ENCODE measurements at places on chromosomes 3 and 15.

DNA sequence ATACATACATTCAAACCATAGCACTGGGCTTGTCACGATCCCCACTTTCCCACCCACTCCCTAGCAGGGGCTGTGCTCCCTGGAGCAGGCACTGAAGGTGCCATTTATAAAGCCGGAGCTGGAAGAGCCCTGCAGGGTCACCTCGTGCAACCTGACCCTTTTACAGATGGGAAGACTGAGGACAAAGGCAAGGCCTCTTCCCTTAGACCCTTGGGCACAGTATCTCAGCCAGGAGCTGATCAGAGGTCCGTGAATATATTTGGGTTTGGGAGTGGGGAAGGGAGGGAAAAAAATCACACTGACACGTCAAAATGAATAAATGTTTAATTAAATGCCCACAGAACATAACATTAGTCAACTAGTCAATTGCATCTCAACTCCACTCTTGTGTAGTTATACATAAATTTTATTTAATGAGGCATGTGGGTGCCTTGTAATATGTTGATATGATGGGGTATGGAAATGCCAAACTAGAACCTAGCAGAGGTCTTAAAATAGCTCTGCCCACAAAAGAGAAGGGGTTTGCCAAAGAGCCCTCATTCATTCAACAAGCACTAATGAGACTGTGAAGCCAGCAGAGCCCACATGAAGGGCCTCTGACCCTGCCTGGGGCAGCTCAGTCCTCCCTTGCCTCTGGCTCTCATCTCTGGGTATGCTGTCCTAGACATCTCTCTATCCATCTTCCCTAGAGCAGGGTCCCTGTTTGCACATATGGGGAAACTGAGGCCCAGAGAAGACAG lies 119.4 kb downstream of the NUP210 start:
- no peaks in the 10 kb centered on the region for H3K36me3 ChIP-seq
- H3K27me3 ChIP-seq: no peaks in the 10 kb centered on the region
- DNase-seq: no peak
- H3K4me3 ChIP-seq: no peak overlapping the region

DNA sequence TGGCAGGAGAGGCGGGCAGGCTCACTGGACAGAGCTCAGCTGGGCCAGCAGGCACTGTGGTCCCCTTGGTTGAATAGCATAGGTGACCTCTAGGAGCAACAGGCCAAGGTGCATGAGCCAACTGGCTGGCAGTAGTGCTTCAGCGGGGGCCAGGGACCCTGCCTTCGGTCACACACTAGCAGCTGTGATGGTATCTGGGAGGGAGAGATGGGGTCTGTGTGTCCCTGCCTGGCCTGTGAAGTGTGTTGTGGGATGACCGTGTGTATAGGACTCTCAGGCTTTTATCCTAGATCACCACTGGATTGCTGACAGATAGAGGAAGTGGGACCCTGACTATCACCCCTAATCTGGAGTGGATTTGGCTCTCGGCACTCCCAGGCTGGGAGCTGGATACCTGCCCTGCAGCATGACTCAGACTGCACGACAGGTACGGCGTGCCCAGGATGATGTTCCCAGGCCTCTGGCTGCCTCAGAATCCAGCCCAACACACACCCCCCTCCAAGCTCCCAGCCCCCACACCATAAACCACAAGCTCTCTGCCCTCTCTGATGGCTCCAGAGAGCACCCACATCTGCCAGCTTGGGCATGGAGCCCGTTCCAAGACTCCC lies 7.8 kb downstream of the RPS17 start:
- no peak overlapping the region for H3K4me3 ChIP-seq
- no peaks in the 10 kb centered on the region for H3K4me1 ChIP-seq
- H3K27ac ChIP-seq: no peak overlapping the region
- no peak for DNase-seq

GRCh38 chr3:143686638-143687197 lies 161.6 kb downstream of the SLC9A9 start:
- no peak overlapping the region for H3K27ac ChIP-seq
- no peaks in the 10 kb centered on the region for H3K4me1 ChIP-seq
- no peaks in the 10 kb centered on the region for H3K36me3 ChIP-seq
- H3K27me3 ChIP-seq: no peaks in the 10 kb centered on the region
- no peak for DNase-seq

- no peak for DNase-seq
- no peak overlapping the region for H3K4me3 ChIP-seq
- H3K27ac ChIP-seq: no peak overlapping the region
- H3K4me1 ChIP-seq: no peaks in the 10 kb centered on the region
- H3K27me3 ChIP-seq: no peaks in the 10 kb centered on the region
Observed at GRCh38 chr3:23993556-23994243, 48.6 kb downstream of the NR1D2 start.

GRCh38 chr3:113097960-113098447 lies 107.2 kb downstream of the GTPBP8 start:
- H3K36me3 ChIP-seq: no peaks in the 10 kb centered on the region
- H3K27ac ChIP-seq: no peak overlapping the region
- H3K4me1 ChIP-seq: no peaks in the 10 kb centered on the region
- no peak for DNase-seq

DNA sequence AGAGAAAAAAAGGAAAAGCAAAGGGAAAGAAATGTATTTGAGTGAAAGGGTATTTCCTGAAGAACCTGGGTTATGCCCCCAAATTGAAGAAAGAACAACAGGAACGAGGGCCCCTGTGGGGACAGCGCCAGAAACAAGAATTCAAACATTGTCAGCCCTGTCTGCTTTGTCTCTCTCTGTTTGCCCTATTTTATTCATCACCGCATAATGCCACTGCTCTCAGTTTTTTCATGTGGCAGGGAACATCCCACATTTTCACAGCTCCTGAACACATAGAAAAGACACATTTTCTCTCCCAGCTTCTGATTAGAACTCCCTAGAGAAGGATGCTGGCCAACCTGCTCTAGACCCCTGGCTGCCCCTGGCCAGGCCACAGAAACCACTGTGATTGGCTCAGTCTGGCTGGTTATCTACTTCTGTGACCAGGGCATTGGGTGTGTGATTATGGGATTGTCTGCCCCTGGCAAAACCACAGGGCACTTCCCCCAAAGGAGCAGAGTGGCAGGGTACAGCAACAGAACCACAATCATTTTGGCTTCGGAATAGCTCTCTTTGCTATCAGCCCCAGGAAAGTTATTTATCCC lies 31.3 kb upstream of the CCDC54 start:
- no peak overlapping the region for H3K4me3 ChIP-seq
- no peak overlapping the region for H3K27ac ChIP-seq
- H3K4me1 ChIP-seq: no peaks in the 10 kb centered on the region
- H3K36me3 ChIP-seq: no peaks in the 10 kb centered on the region
- no peak for DNase-seq

DNA sequence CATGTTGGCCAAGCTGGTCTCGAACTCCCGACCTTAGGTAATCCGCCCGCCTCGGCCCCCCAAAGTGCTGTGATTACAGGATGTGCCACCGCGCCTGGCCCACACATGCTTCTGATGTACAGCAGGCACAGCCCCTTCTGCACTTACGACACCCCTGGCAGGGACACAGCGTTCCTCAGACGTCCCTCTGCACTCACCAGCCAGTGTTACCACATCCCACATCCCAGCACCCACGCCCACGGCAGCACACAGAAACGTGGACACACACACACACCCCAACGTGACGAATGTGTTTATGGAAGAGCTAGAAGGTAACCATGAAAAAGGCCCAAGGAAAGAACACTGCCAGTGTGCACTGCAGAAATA lies 576 bp upstream of the RPAP1 start:
- H3K4me3 ChIP-seq: peak overlapping the region; percentile 97
- no peaks in the 10 kb centered on the region for H3K36me3 ChIP-seq
- H3K27me3 ChIP-seq: no peaks in the 10 kb centered on the region
- DNase-seq: peak; percentile 56

DNA sequence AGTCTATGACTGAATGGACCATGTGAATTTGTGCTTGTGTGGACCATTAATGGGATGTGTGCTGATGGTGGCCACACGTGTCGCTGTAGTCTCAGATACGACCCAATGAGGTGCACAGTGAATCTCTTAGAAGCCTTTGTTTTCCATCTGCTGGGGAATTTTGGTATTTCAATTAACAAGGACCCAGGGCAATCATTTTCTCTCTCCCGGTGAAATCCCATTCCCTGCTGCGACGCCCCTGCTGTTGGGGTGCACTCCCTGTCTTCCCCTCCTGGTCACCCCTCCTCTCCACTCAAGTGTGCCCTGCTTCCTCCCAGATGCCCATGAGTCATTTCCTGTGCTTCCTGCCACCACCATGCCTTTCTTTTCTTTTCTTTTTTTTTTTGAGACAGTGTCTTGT lies 32.7 kb downstream of the EBLN2 start:
- H3K4me3 ChIP-seq: no peak overlapping the region
- no peak overlapping the region for H3K27ac ChIP-seq
- no peaks in the 10 kb centered on the region for H3K27me3 ChIP-seq
- no peak for DNase-seq

DNA sequence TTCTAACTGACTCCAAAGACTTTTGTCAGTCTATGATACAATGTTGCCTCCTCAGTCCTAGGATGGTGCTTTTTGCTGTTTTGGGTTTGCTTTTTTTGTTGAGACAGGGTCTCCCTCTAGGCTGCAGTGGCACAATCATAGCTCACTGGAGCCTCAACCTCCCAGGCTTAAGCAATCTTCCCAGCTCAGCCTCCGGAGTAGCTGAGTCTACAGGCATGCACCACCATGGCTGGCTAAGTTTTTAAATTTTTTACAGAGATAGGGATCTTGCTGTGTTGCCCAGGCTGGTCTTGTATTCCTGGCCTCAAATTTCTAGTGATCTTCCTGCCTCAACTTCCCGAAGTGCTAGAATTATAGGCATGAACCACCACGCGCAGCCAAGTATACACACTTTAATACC lies 22.5 kb downstream of the RUBCN start:
- H3K36me3 ChIP-seq: no peaks in the 10 kb centered on the region
- no peak for DNase-seq
- no peak overlapping the region for H3K4me3 ChIP-seq

DNA sequence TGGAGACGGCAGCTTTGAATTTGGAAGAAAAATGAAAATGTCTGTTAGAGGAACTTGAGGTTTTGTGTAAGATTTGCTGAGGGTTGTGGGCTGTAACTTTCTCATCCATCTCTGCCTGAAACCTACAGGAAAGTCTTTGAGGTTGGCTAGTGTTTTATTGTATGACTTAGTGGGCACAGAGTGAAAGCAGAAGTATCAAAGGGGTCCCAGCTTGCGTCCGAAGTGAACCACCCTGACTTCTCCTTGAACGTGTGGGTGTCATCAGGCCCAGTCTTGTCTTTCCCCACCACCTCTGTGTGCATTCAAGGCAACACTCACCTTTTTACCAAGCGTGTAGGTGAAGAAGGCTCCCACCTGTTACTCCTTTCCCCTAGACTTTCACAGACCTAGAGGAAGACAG lies 682.1 kb upstream of the CFAP20DC start:
- H3K27ac ChIP-seq: no peak overlapping the region
- no peaks in the 10 kb centered on the region for H3K36me3 ChIP-seq
- DNase-seq: no peak
- H3K4me1 ChIP-seq: peaks cover 21% of the 10 kb centered on the region
- no peak overlapping the region for H3K4me3 ChIP-seq

GRCh38 chr3:37330466-37330865 lies 156.1 kb upstream of the LRRFIP2 start:
- no peaks in the 10 kb centered on the region for H3K4me1 ChIP-seq
- no peak overlapping the region for H3K4me3 ChIP-seq
- DNase-seq: no peak
- H3K36me3 ChIP-seq: peaks cover 44% of the 10 kb centered on the region

Measured in CD8-positive, alpha-beta memory T cell (primary cell).